Glutamatergic neuron (in vitro differentiated cells): ENCODE measurements at places on chromosomes 7 and 10.

DNA sequence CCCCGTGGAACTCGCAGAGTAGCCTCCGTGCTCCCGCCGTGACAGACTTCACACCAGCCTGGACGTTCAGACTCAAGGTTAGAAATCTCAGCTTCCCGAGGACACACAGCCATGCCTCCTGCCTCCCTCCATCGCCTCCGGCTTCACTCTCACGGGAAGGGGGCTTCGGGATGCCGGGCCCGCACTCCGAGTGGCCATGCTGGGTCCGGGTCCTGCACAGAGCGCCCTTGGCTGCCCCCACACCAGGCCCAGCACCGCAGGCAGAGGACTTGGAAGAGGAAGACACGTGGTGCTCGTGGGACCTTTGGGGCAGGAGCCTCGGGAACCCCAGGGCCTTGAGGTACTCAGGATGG is 89.8 kb downstream of the PDGFA start:
- no peak for DNase-seq

DNA sequence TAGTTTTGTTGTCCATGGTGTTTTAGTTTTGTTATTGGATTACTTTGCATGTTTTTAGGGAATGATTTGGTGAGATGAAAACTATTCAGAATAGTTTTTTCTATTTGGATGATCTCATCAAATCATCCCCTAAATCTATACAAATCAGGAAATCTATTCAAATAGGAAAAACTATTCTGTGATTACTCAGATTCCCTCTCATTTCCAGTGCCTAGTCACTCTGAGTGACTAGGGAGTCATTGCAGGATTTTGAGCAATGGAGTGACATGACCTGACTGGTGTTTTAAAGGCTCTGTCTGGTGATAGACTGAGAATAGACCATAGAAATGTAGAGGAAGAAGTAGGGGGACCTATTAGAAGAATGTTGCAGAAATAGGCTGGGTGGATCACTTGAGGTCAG is 72.4 kb downstream of the TPST1 start:
- DNase-seq: no peak

GRCh38 chr10:75532253-75532924 is 101.0 kb downstream of the LRMDA start:
- DNase-seq: no peak

DNA sequence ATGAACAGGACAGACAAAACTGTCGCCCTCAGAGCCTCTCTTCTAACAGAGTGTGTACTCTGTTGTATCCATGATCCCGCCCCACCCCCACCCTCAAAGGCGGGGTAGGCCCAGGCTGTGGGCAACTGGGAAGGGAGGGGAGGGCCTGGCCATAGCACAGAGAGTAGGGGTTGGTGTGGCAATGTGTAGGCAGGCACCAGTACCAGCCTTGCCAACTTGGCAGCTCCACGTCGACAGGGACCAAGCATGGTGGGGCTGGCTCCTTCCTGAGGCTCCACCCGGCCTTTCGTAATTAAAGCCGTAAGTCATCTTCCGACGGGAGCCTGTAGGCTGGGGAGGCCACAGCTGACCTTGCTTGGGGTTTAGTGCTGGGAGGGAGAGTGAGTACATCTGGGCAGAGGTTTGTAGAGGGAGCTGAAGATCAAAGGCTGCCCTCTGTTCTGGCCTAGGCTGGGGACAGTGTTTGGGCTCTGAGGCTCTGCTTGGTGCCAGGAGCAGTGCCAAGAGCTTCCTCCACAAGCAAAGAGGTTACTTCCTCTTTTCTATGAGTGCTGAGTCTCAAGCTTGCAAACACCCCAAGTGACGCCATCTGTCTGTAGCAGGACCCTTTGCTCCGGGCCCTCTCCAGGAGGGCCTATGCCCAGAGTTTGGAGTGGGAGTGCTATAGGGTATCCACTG is 121.6 kb downstream of the C10orf105 start:
- no peak for DNase-seq

- no peak for DNase-seq
These were observed 39.8 kb upstream of the GPR22 start for GRCh38 chr7:107430057-107430456.

- DNase-seq: no peak
These were observed 236.3 kb upstream of the CTBP2 start for GRCh38 chr10:125396676-125397075.

DNA sequence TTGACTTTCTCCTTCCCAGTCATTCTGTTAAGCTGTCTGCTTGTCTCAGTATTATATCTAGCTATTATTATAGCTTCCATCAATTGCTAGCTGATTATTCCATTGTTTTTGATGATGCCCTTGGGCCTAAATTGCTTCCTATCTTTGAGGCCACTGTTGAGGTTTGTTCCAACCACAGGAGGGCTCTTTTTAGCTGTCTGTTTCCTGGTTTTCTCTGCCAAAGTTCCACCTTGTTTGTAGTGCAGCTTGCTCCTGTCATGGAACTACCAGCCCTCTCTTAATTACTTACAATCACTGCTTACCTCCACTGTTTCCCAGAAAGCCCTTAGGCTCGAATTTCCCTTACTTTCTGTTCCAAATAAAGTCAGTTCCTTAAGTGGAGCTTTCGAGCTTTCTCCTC is 118.7 kb upstream of the SEC61G start:
- no peak for DNase-seq
